ENCODE measurements at places on chromosomes 12 and 14.

DNA sequence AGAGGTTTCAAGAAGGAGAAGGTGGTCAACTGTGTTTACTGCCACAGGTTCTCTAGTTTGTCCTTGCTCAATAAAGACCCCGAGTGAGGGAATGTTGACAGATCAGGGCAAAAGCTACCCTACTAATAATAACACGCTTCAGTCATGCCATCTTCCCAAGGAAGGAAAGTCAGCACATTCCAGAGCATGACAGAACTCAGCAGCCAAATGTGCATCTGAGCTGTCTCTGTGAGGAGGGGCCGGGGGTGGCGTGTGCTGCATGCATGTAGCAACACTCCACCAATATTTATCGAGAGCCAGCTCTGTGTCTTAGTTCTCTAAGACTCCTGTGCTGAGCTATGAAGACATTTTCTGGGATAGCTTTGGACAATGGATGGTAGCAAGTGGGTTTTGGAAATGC lies 260.4 kb downstream of the DPF3 start:
- no peak for DNase-seq

- DNase-seq: no peak
Observed at GRCh38 chr14:102945346-102946130, 23.1 kb downstream of the AMN start.

DNA sequence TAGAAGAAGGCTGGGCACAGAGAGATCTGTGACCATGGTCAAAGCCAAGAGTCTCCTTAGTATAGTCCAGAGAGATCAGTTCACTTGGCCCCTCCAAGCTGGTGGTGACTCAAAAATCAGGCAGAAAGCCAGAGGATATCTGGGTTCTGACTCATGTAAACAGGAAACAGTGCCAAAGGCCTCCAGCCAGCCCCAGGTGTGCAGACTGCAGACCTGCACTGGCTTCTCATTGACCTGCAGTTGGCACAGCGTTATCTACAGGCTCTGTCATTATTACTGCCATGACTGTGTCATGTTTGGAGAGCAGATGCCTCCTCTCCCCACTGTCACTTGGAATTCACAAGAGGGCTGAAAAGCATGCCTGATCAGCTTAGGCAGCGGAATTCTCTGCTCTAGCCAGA lies 295.7 kb upstream of the PRKD1 start:
- no peak for DNase-seq

DNA sequence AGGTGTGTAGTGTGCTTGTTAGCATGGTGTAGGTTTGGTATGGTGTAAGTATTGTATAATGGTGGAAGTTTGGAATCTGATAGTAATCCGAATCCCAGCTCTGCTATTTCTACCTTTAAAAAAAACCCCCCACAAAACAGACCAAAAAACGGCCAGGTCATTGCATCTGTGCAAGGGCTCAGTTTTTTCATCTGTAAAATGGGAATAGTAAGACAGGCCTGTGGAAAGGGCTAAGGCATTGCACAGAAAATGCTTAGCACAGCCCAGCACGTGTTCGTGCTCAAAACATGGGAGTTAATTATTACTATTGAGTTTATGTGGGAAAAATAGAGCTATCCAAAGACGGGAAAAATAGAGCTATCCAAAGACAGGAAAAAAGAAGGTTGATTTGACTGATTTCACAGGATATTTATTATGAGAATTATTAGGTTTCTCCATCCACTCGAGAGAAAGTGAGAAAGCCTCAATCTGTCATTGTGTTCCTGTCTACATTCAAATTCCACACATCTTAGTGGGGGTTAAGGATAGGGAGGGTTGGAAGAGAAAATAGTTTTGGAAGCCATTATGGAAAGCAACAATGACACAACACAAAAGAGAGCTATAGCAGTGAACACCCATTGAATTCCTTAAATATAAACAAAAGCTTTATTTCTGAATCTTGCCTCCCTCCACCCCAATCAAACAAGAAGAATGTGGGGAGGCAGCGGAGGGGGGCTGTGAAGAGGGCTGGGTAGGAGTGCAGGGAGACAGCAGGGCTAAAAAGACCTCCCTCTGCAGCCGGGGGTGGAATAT lies 126.8 kb upstream of the MAX start:
- DNase-seq: no peak

- no peak for DNase-seq
Observed at GRCh38 chr12:95624589-95624988, 73.3 kb upstream of the USP44 start.

DNA sequence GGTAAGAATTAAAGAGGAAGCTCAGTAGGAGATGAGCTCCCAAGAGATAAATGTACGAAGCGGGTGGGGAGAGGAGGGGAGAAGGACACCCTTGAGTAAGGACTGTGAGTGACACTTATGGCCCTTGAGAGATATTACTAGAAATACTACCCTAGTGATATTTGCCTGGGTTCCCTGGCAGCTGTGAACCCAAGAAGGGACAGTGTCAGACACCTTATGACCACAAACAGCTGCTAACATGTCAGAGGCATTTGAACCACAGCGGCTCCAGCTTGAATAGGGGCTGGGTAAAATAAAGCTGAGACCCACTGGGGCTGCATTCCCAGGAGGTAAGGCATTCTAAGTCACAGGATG lies 19.6 kb upstream of the SLC6A12 start:
- DNase-seq: no peak

DNA sequence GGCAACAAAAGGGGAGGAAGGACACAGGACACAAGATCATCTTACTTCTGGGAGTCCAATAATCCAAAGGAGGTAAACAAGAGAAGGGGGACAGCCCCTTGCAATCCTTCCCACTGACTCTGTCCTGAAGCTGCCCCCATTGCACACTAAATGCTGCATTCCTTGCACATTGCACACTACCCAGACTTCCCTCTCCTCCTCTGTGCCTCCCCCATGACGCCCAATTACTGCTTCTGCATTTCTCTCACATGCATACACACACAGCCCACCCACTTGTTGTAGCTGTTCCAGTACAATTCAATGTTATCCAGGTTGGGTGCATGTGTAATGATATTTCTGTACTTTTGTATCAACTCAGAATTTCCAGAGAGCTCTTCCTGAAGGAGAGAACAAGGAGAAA lies 5.5 kb downstream of the NDRG2 start:
- DNase-seq: no peak

DNA sequence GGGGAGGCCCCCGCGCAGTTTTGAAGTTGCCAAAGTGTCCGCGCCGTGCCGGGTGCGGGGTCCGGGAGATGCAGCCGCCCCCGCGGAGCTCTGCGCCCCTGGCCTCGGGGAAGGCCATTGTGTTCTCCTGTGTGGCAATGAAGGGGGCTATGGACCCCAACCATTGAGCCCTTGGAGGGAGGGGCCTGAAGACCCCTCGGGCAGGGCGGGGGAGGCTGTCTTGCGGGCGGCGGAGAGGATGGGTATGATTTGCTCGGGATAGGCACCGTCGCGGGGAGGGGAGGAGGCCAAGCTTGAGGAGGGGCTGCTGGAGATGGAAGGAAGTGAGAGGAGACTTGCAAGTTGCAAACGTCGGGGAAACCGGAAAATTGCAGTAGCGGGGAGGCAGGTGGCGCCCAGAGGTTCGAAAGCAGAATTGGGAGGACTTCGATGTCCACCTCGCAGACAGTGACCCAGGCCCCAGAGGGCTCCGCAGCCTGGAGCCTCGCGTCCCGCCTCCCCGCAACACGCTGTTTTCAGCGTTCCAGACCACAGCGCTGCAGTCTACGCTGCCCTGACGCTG lies 25.4 kb downstream of the BCL11B start:
- peak; percentile 74 for DNase-seq

DNA sequence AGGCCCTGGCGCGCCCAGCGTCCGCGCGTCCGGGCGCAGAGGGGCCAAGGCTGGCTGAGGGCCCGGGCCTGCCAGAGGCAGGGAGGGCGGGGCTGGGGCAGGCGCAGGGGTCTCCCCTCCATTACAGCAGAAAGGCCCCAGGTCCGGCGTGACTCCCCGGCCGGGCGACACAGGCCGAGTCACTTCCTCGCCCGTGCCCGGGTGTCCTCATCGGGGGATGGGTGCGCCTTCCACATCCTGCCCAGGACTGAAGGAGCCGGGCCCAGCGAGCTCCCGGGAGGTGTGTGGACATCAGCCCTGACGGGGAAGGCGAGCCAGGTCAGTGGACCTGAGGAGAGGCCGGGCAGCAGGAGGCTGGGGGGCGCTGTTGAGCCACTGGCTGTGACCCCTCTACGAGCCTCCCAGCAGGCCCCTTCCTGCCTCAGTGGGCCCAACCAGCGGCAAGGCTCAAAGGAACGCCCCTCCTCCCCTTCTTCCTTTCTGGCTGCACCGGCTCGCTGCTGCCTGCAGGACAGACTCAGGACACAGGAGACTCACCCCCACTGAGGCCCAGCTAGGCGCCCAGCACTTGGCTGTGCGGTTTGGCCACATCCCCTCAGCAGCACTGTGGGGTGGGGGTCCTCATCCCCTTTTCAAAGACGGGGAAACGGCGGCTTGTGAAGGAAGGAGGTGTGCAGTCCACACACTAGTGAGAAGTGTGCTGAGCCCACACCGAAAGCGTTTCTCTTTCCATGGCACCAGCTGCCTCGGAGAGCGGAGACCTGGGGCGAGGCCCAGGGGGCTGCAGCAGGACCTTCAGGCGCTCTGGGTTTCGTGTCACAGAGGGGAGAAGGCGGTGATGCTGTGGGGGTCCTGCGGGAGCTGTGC lies 606 bp downstream of the TNFAIP2 start:
- no peak for DNase-seq

- DNase-seq: peak; percentile 79
Observed at GRCh38 chr14:80941241-80942185, at the start of gene CEP128. TSS of gene CEP128 (minus strand) at chr14:80941738.

GRCh38 chr14:39755269-39755878 lies 323.1 kb upstream of the FBXO33 start:
- no peak for DNase-seq

- DNase-seq: peak; percentile 89
Observed at GRCh38 chr14:24429395-24430142, at the start of the genes CBLN3 and KHNYN. TSS of gene CBLN3 (minus strand) at chr14:24429668. CDS start at chr14:24429054, 614 bp downstream. TSS of gene KHNYN (plus strand) at chr14:24429954. CDS start at chr14:24430731, 777 bp downstream.
